Activated naive CD8-positive, alpha-beta T cell treated with anti-CD3 and anti-CD28 coated beads, Interleukin-2, amount 50 U/mL, for 24 hours (primary cell): ENCODE measurements at places on chromosomes 1 and 21.

DNA sequence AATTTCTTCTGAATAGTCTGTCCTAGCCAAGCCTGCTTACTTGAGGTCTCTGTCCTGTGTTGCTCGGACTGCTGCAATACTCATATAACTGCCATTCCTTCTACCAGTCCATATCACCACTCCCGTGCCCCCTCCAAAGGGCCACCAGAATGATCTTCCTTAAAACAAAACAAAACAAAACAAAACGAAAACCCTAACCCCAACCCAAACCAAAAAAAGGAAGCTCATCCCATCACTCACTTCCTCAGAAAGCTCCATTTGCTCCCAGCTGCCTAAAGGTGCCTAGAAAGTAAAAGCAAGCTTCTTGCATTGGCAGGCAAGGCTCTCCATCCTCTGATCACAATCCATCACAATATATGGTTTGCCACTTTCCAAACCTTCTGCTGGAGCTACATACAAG, 20.3 kb downstream of the USP24 start:
- DNase-seq: no peak

DNA sequence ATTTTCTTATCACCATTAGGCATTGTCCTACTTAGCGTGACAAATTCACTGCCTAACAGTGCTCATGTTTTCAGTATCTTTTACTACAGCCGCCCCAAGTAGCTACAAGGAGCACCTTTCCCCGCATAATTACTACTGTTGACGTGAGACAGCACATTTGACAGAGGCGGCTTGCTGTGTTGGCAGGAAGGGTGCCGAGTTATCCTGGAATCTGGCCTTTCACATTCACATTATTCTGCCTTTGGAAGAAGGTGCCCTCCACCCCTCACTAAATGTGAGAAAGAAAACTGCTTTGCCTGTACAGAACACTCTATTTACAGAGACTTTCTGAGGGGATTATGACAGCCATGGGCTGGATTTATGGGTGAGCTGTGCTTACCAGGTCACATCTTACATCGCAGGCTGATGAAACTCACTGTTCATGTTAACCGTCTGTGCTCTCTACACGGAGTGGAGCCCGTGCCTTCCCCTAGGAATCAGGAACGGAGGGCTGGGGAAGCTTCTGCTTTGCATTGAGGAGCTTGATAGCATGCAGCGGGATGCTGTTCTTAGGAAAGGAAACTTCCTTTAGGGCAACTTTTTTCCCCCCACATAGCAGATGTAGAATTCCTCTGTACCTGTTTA, 148.0 kb upstream of the ZRANB2 start:
- no peak for DNase-seq

DNA sequence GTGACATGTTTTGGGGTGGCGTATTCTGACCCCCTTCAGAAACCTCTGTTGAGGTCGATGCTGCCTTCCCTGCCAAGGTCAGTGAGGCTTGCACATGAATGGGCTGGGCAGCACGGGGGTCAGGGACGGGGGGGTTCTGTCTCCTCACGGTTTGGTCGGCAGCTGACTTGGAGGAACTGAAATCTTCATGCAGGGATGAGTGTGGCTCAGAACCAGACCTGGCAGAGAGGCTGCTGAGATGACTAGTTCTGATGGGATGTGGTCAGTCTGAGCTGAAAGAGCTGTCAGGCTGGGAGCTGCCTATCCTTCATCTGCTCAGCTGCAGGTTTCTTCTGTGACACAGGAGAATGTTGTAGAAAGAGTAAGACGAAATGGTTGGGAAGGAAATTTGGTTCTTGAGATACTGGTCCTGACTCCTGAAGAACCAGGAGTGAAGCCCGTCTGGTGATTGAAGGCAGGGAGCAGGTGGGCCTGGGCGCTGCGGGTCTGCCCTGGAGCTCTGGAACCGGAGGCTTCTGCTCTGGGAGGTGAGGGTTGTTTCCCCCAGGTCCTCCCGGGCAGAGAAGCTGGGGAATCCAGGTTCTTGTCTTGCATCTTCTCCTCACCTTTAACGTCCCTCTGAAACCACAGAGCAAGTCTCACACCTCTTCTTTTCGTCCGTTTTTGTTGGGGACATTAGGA, 3.3 kb downstream of the SLX9 start:
- no peak for DNase-seq

GRCh38 chr1:1037366-1038327, 17.7 kb downstream of the AGRN start:
- no peak for DNase-seq

- DNase-seq: no peak
Measured at GRCh38 chr21:16353764-16354163, 624.0 kb downstream of the USP25 start.

- DNase-seq: no peak
Measured at GRCh38 chr21:45637883-45638282, 5.6 kb upstream of the PCBP3 start.
